Fibroblast of skin of right biceps (primary cell): ENCODE measurements at places on chromosomes 11 and 22.

- DNase-seq, result peak; percentile 20
Observed at GRCh38 chr11:69462106-69462951, 19.1 kb upstream of the LINC01488 start.

GRCh38 chr11:71140206-71140919 lies 112.0 kb downstream of the SHANK2 start:
- DNase-seq, result no peak

GRCh38 chr11:71368966-71369365 lies 79.2 kb downstream of the DHCR7 start:
- no peak for DNase-seq

- no peak for DNase-seq
Observed at GRCh38 chr11:48011102-48011797, 30.9 kb downstream of the PTPRJ start.

- no peak for DNase-seq
Observed at GRCh38 chr22:47248925-47249324, 486.5 kb downstream of the TBC1D22A start.

DNA sequence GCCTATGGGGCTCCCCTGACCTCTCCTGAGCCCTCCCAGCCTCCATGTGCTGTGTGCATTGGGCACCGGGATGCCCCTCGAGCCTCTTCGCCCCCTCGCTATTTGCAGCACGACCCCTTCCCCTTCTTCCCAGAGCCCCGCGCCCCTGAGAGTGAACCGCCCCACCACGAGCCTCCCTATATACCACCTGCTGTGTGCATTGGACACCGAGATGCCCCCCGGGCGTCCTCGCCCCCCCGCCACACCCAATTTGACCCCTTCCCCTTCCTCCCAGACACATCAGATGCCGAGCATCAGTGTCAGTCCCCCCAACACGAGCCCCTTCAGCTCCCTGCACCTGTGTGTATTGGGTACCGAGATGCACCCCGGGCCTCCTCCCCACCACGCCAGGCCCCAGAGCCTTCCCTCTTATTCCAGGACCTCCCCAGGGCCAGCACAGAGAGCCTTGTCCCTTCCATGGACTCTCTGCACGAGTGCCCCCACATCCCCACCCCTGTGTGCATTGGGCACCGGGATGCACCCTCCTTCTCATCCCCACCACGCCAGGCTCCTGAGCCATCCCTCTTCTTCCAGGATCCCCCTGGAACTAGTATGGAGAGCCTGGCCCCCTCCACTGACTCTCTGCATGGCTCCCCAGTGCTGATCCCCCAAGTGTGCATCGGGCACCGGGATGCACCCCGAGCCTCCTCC lies 28.8 kb downstream of the TRIOBP start:
- no peak for DNase-seq

GRCh38 chr22:23261900-23262450 lies 81.7 kb downstream of the BCR start:
- DNase-seq, result no peak
